ENCODE measurements at places on chromosomes 4 and X. TPM values are rescaled to one million over a fixed set of nuclear protein-coding genes. Genes with fewer than 3 reads are reported as not detected.

GRCh38 chrX:72086995-72087394 lies 44.7 kb downstream of the RTL5 start:
- H3K4me3 ChIP-seq: no peak overlapping the region
- no peaks in the 10 kb centered on the region for H3K27me3 ChIP-seq
- no peak for DNase-seq
- H3K4me1 ChIP-seq: no peaks in the 10 kb centered on the region

DNA sequence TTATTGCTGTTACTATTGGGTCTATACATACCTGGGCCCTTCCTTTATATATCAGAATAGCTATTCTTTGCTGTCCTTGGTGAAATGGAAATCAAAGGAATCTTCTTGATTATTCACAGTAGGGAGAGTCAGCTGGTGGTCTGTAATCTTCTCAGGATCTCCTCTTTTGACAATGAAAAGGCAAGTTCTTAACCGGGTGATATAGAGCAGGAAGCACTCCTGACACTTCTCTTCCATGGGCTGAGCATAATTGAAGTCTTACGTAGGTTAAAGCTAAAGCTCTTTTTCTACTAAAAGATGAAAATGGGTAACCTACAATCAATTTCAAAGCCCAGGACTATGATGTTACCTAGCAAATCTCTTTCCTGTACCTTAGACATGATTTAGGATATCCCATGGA lies 274.9 kb upstream of the LCORL start:
- no peak overlapping the region for H3K4me3 ChIP-seq
- no peak for DNase-seq
- no peak overlapping the region for H3K27ac ChIP-seq

GRCh38 chr4:136922066-136922465 lies 610.2 kb downstream of the PCDH18 start:
- DNase-seq: no peak
- H3K36me3 ChIP-seq: no peaks in the 10 kb centered on the region
- no peak overlapping the region for H3K27ac ChIP-seq
- H3K4me3 ChIP-seq: no peak overlapping the region

DNA sequence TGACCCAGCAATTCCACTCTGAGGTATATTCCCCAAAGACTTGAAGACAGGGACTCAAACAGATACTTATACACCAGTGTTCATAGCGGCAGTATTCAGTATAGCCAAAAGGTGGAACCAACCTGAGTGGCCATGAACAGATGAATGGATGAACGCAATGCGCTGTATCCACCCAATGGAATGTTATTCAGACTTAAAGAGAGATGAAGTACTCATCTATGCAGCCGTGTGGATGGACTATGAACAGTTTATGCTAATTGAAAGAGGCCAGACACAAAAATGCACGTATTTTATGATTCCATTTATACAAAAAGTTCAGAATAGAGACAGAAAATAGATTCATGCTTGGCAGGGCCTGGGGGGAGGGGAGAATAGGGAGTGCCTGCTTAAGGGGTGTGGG lies 26.3 kb downstream of the PRPS2 start:
- DNase-seq: no peak
- no peaks in the 10 kb centered on the region for H3K27me3 ChIP-seq
- H3K27ac ChIP-seq: no peak overlapping the region

- H3K4me3 ChIP-seq: no peak overlapping the region
- no peak for DNase-seq
- no peak overlapping the region for H3K27ac ChIP-seq
- H3K27me3 ChIP-seq: no peaks in the 10 kb centered on the region
- no peaks in the 10 kb centered on the region for H3K4me1 ChIP-seq
Measured at GRCh38 chr4:151753056-151753455, 7.8 kb downstream of the GATB start.

GRCh38 chr4:110962616-110963015 lies 339.7 kb upstream of the PITX2 start:
- H3K4me3 ChIP-seq: no peak overlapping the region
- H3K36me3 ChIP-seq: no peaks in the 10 kb centered on the region
- DNase-seq: no peak
- no peaks in the 10 kb centered on the region for H3K27me3 ChIP-seq
- no peaks in the 10 kb centered on the region for H3K4me1 ChIP-seq

DNA sequence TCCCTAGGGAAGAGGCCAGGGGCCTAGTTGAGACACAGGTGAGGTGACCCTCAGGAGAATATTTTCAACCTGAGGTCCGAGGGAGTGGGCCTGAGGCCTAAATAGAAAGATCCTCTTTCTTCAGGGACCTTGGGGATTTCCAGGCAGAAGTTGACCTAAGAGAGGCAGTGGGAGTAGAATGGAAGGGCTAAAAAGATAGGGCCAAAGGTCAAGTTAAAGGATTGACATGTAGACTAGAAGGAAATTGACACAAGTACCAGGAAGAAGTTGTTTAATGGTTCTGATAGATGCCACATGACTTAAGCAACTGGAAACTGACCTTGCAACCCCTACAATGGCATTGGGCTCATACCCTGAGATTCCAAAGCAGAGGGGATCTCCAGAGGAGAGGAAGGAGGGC lies 76.9 kb downstream of the SHROOM3 start:
- no peaks in the 10 kb centered on the region for H3K27me3 ChIP-seq
- H3K27ac ChIP-seq: no peak overlapping the region
- H3K4me1 ChIP-seq: no peaks in the 10 kb centered on the region
- DNase-seq: no peak

GRCh38 chr4:150115851-150116250 lies 37.6 kb downstream of the DCLK2 start:
- no peaks in the 10 kb centered on the region for H3K4me1 ChIP-seq

GRCh38 chrX:24763989-24764388 lies 70.3 kb downstream of the POLA1 start:
- no peaks in the 10 kb centered on the region for H3K36me3 ChIP-seq
- H3K4me1 ChIP-seq: no peaks in the 10 kb centered on the region
- H3K27ac ChIP-seq: no peak overlapping the region
- no peak overlapping the region for H3K4me3 ChIP-seq

DNA sequence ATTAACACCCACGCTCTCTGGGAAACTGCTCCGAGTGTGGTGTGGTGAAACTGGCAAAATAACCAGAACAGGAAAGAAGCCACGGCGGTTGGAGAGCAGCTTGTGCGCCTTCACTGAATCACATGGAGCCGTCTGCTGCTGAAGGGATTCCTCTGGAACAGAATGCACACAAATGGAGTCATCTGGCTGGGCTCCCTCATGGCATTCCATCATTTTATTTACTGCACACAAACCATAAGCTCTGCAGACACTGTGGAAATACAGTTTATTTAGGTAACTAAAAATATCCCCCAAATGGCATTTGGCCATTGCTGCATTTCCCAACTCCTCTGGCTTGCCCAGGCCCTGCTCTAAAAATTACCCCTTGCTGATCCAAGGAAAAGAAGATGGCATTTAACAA lies 187.0 kb upstream of the S100G start:
- DNase-seq: no peak
- no peaks in the 10 kb centered on the region for H3K27me3 ChIP-seq
- H3K4me3 ChIP-seq: no peak overlapping the region
- H3K4me1 ChIP-seq: no peaks in the 10 kb centered on the region

The MID1 gene
- total RNA-seq: 8.0 TPM

The YY2 gene
- total RNA-seq: 0.63 TPM

The RPS6KA6 gene
- total RNA-seq: 1.4 TPM

The FGF5 gene
- 0.07 TPM for total RNA-seq

All from right atrium auricular region (tissue), 2 donors.